ENCODE measurements at places on chromosomes 13 and 19.
A peak's percentile ranks its signal among the peaks of the same experiment; 100 is the strongest.

- DNase-seq: no peak
Measured at GRCh38 chr19:33888665-33889064, 92.0 kb downstream of the KCTD15 start.

DNA sequence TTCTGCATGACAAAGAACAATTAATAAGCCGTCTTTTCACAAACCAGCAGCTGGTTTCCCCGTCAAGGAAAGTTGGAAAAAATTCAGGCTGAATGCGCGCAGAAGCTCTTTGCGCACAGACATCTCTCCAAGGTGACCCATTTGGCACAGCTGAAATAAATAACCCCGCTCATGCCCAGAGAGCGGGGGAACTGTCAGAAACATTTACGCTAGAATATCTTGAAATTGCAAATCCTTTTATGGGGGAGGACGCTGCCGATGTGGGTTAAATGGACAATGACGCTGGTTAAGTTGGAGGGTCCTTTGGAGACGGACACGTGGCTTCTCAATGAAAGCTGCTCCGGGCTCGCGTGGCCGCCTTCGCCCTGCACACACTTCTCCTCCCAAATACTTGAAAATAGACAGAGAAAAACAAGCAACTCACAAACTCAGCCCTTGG is 30.6 kb downstream of the GSX1 start:
- no peak for DNase-seq

- no peak for DNase-seq
Measured at GRCh38 chr19:8445488-8446001, 770 bp downstream of the HNRNPM start.

GRCh38 chr13:90201202-90201601 is 1146.3 kb upstream of the MIR17HG start:
- DNase-seq: peak; percentile 26
